ENCODE measurements at places on chromosomes 2 and 18.

- no peak for DNase-seq
Observed at GRCh38 chr2:25872134-25872533, 6.2 kb downstream of the ASXL2 start.

- no peak for DNase-seq
Observed at GRCh38 chr18:69261406-69261805, 139.3 kb upstream of the DOK6 start.

GRCh38 chr2:42092084-42092996, 44.5 kb downstream of the PKDCC start:
- no peak for DNase-seq

GRCh38 chr2:133819906-133820305, 251.6 kb upstream of the NCKAP5 start:
- no peak for DNase-seq

DNA sequence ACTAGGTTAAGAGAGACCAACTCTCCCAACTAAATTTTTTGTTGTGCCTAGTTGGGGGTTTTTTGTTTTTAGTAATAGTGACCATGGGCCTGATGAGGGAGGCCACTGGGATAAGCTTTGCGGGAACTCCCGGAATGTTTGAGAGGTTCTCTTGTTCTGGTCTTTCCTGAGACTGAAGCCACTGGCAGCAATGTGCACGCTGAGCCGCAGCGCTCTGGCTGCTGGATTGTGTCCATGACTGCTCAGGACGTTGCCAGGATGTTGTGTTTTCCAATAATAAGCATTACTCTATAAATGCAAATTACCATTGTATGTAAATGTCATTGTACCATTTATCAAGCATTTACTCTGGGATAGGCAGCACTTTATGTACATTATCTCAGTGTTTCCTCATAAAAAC, 126.1 kb downstream of the GALNT1 start:
- DNase-seq: no peak

All from right forelimb (tissue), 1 donor.